ENCODE measurements at places on chromosomes 11 and 22. TPM values are rescaled to one million over a fixed set of nuclear protein-coding genes. Genes with fewer than 3 reads are reported as not detected.

KRTAP5-1 gene
- total RNA-seq, result not detected

CECR2 gene
- 10.9 TPM for total RNA-seq

C11orf71 gene
- total RNA-seq, result 8.7 TPM

GRCh38 chr22:17639247-17639741, 737 bp downstream of the BCL2L13 start:
- peak overlapping the region; percentile 75 for H3K4me3 ChIP-seq
- peaks cover 3% of the 10 kb centered on the region for H3K36me3 ChIP-seq
- no peak for DNase-seq
- peaks cover 24% of the 10 kb centered on the region for H3K4me1 ChIP-seq

GRCh38 chr11:10017050-10017449, 277.0 kb downstream of the SBF2 start:
- no peak overlapping the region for H3K4me3 ChIP-seq
- no peak for DNase-seq
- no peaks in the 10 kb centered on the region for H3K27me3 ChIP-seq
- H3K4me1 ChIP-seq, result peaks cover under 1% of the 10 kb centered on the region

- H3K4me3 ChIP-seq, result no peak overlapping the region
- no peak for DNase-seq
- H3K36me3 ChIP-seq, result peaks cover 30% of the 10 kb centered on the region
- H3K27ac ChIP-seq, result no peak overlapping the region
- H3K27me3 ChIP-seq, result no peaks in the 10 kb centered on the region
Observed at GRCh38 chr11:12245549-12246016, 131.8 kb upstream of the PARVA start.

GRCh38 chr22:39723899-39724351, 153.4 kb downstream of the CACNA1I start:
- peaks cover 40% of the 10 kb centered on the region for H3K27me3 ChIP-seq
- no peaks in the 10 kb centered on the region for H3K36me3 ChIP-seq
- H3K27ac ChIP-seq, result no peak overlapping the region
- H3K4me3 ChIP-seq, result no peak overlapping the region

- H3K27me3 ChIP-seq, result no peaks in the 10 kb centered on the region
- H3K36me3 ChIP-seq, result no peaks in the 10 kb centered on the region
- no peak overlapping the region for H3K27ac ChIP-seq
- no peaks in the 10 kb centered on the region for H3K4me1 ChIP-seq
- DNase-seq, result peak; percentile 74
Observed at GRCh38 chr11:78742430-78742829, 167.8 kb upstream of the NARS2 start.

- H3K27ac ChIP-seq, result no peak overlapping the region
- no peak for DNase-seq
- no peaks in the 10 kb centered on the region for H3K27me3 ChIP-seq
- no peak overlapping the region for H3K4me3 ChIP-seq
- no peaks in the 10 kb centered on the region for H3K4me1 ChIP-seq
Observed at GRCh38 chr11:88651556-88651955, 314.0 kb upstream of the CTSC start.

DNA sequence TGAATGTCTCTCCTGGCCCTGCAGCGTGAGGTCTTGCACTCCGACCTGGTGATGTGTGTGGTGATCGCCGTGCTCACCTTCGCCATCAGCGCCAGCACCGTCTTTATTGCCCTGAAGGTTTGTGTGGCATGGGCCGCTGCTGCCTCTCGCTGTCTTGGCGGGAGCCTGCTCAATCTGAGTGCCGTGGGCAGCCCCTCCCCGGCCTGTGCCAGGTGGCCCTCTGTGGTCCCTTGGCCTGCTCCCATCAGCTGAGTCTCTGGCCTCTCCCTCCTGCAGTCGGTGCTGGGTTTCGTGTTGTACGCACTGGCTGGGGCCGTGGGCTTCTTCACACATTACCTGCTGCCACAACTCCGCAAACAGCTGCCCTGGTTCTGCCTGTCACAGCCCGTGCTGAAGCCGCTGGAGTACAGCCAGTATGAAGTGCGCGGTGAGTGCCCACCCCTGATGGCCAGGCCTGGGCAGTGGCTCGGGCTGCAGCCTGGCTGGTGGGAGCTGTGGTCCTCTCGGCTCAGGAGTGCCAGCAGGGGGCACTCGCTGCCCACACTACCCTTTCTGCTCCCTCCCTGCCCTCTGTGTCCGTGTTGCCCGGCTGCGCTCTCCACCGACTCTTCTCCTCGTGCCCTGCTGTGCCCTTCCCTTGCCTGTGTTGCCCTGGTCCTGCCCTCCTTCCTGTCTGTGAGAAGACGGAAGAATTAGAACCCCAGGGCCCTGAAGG, 10.2 kb downstream of the PCNX3 start:
- H3K27ac ChIP-seq, result no peak overlapping the region
- peaks cover 96% of the 10 kb centered on the region for H3K36me3 ChIP-seq
- H3K4me3 ChIP-seq, result no peak overlapping the region
- peaks cover 14% of the 10 kb centered on the region for H3K4me1 ChIP-seq
- DNase-seq, result peak; percentile 81

GRCh38 chr11:3115321-3115720, 49.8 kb downstream of the OSBPL5 start:
- no peak overlapping the region for H3K27ac ChIP-seq
- H3K4me3 ChIP-seq, result no peak overlapping the region
- no peak for DNase-seq
- peaks cover 12% of the 10 kb centered on the region for H3K4me1 ChIP-seq
- H3K36me3 ChIP-seq, result peaks cover 12% of the 10 kb centered on the region

DNA sequence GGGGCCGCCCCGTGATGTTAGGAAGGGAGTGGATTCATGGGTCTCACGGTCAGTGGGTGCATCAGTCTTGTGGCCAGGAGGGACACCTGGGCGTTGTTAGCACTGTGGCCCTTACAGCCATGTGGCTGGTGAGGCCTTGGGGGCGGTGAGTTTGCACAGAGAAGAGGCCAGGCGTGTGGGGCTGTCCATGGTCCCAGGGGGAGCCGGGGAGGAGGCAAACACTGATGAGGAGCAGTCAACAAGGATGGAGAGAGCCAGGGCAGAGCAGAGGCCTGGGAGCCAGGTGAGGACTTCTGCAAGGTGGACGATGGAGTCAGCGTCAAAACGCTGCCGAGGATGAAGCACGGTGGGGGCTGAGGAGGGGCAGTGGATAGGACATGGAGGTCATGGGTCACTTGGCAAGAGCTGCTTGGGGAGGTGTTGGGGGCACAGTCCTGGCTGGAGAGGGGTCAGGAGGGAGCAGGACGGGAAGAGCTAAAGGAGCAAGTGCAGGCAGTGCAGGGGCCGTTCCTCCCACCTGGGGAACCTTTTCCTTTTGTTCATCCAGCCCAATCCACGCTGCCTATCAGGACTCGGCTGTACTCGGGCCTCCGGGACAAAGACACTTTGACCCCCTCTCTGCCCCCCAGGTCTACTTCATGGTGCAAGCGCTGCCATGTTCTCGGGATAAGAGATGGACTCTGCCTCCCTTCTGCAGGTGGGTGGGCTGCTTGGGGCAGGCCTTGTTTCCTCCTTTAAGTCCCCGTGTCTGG, 801.1 kb downstream of the TBC1D22A start:
- H3K4me3 ChIP-seq, result no peak overlapping the region
- no peaks in the 10 kb centered on the region for H3K4me1 ChIP-seq

DNA sequence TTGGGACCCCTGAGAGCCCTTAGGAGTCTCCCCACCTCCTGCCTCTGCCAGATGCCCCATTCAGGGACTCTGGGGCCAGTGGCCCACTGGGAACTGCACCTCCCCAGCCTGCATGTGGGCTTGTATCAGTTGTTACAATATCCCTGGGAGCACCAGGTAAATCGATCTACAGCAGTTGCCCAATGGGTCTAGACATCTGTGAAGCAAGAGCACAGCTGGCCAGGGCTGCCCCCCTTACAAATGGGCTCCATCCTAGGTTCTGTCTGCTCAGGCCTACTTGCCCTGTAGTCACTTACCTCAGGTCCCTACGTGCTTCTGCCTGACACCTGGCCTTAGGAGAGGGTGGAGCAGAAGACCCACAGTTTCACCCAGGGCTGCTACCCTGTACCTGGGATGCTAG, 62.7 kb downstream of the HIRA start:
- no peak overlapping the region for H3K4me3 ChIP-seq
- peaks cover 95% of the 10 kb centered on the region for H3K36me3 ChIP-seq
- no peak overlapping the region for H3K27ac ChIP-seq
- H3K27me3 ChIP-seq, result no peaks in the 10 kb centered on the region
- no peak for DNase-seq

DNA sequence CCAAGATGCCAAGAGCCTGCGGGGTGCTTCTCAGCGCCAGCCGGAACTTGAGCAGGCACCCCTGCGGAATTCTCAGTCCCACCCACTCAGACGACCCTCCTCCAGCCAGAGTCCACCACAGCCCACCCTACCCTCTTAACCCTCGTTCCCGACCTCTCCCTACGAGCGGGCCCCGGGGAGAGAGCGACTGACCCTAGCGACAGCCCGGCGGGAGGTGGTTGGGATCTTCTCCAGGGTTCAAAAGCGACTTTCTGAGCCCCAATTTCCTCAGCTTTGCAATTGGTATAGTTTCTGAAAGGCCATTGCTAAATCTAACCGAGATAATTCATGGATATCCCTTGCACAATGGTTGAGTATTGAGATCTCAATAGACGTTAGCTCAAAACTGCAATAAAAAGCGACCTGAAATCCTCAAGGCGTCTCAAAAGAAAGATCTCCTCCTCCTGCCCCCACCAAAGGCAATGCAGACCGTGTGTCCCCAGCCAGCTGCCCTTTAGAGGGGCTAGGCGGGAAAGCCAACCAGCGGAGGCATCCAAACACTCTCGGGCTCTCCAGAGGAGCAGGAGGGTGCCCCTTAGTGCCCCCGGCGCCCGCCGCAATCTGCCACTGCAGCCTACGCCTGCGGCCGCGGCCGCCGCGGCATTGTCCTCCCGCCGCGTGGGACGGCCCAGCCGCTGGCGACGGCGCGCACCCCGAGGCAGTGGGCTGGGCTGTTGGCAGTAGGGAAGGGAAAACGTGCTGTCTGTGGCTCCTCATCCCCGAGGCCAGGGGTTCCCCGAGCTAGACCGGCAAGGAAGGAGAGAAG, 1.5 kb upstream of the SLC6A5 start:
- H3K27ac ChIP-seq, result no peak overlapping the region
- H3K27me3 ChIP-seq, result peaks cover 89% of the 10 kb centered on the region
- no peaks in the 10 kb centered on the region for H3K36me3 ChIP-seq
- H3K4me3 ChIP-seq, result no peak overlapping the region

Measured in lower lobe of right lung (tissue), 2 donors.